Fibroblast of skin of left biceps (primary cell): ENCODE measurements at places on chromosomes 11 and 22.

DNA sequence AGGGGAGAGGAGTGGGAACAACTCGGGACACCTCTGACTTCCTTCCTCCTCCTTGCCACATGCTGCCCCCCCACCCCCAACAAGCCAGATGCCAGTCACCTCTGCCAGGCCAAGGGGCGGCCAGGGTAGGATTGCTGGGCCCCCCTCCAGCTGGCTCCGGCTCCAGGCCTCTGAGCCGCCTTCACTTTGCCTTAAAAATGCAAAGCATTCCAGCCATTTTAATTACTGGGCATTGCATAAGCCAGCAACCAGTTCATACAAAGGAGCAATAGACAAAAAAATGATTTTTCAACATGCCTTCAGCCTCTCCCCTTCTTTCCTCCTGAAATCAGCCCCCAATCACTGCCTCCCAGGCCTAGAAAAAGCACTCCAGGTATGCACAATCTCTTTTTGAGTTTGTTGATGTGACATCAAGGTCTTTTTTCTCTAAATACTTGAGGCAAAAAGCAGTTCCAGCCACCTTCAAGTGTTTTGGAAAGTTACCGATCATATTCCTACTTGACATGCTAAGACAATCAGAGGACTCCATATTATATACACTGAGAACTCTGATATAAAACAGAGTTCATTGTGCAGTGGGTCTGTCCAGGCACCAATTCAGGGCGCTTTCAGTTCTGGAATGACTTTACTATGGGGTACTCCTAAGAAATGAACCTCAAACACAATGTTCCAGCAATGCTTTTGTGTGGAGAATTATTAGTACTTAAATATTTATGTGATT is 12.4 kb upstream of the TIMP3 start:
- DNase-seq: peak; percentile 60

DNA sequence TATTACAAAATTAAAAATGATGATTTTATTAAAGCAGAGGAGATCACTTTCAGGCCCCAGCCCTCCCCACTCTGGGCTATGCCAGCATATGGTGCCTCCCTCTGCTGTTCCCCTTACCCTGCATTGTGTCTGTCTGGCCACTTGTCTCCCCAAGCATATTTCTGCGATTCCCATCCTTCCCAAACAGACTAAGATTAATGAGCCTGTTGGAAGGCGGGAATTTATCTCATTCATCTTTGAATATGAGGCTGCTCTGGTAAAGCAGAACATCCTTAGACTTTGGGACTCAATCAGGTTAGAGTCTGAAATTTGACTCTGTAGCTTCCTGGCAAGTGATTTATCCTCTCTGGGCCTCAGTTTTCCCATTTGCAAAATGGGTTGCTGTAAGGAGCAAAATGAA is 25.7 kb downstream of the AMPD3 start:
- no peak for DNase-seq

DNA sequence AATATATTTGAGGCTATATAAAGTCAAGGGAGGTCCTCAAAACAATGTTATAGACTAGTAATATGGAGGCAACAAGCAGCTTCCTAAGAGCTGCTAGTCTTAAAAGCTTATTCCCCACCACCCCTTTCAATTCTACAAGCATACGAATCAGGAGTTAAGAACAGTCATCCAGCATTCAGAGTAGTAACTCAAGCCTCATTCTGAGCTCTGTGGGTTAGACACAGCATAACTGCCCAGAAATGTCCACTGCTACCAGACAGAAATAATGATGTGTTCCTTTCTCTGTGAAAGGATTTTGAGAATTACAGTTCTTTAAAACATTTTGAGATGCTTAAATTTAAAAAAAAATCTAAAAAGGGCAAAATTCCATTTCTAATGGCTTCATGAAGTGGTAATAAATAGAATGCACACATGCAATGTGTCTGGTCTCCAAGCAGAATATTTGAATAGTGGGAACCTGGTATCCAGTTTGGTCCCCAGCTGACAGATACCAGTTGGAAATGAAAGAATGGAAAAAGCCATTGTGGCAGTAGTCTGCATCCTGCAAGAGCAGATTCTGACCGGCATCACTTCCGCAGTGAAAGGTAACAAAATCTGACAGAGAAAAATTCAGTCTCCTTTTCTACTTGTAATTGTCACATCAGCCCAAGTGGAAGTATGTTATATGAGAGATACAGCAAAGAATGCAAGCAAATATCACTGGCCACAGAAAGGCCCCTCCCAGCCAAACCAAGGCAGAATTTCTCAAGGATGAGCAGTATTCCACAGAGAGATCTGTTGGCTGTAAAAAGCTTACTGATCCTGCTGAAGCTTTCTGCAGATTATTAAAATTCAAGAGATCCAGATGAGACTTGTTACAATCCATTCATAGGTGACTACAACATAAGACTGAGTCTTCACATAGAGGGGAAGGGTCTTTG is 310.8 kb upstream of the PITPNB start:
- DNase-seq: peak; percentile 72

DNA sequence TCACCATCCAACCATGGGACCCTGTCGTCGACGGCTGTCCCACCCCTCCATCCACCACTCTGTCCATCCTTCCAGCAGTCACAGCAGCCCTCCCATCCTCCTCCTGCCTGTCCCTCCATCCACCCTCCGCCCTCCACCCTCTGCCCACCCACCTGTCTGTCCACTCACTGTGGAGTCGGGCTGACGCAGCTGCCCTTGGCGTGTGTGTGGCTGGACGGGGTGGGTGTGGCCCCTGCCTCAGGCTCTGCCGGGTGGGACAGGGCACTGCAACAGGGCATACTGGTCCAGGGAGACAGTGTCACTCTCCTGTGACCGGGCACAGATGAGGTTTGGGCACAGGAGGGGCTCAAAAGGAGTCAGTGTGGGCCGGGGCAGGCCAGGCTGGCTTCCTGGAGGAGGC is 1.9 kb downstream of the PKP3 start:
- no peak for DNase-seq

- DNase-seq: no peak
These were observed 310.1 kb downstream of the CADM1 start for GRCh38 chr11:115193914-115194801.

DNA sequence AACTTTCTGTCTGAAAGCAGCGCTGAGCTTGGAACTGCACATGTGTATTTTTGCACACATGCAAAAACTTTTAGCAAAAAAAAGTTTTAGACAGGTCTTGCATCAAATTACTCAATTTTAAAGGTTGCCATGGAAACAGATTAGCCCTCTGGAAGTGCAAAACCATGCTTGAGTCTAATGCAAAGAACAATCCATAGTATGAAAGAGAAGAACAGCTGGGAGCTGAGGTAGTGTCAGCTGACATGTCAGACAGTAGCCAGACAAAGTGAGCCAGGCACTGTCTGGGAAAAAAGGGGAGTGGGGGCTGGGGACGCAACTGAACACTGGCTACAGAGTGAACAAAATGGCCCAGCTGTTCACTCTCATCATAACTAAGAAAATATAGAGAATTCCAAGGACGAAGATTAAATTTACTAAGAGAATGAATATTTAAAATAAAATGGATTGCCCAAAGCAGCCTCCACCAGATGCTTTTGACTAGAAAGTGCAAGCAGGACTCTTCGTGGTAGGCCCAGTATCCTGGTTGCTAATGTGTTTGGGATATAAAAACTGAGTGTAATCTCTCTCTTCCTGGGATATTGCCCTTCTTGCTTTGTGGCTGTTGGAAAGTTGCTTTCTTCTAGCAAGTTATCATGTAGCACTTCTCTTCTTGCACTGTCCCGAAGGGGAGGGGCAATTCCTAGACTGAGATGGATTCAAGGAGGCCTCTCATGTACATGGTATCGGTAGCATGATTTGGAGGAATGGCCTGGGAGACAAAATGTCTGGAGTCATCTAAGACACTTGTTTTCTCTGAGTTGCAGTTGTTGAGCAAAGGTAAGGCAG is 434.1 kb upstream of the FAT3 start:
- DNase-seq: no peak

DNA sequence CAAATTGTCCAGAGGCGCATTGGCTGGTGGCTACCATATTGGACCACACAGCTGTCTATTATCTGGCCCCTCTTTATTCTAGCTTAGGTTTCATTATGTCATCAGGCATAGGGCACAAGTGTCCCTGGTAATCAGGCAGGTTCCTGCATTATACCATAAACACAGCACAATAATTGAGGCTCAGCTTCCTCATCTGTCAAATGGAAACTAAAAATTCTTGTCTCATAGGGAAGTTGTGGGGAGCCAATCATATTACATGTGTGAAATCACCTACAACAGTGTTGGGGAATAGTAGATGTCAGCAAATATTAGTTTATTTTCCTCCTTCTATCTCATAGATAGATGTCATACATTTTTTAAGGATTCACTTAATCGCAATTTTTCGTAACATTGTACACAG is 231.0 kb upstream of the SORL1-AS1 start:
- DNase-seq: no peak

DNA sequence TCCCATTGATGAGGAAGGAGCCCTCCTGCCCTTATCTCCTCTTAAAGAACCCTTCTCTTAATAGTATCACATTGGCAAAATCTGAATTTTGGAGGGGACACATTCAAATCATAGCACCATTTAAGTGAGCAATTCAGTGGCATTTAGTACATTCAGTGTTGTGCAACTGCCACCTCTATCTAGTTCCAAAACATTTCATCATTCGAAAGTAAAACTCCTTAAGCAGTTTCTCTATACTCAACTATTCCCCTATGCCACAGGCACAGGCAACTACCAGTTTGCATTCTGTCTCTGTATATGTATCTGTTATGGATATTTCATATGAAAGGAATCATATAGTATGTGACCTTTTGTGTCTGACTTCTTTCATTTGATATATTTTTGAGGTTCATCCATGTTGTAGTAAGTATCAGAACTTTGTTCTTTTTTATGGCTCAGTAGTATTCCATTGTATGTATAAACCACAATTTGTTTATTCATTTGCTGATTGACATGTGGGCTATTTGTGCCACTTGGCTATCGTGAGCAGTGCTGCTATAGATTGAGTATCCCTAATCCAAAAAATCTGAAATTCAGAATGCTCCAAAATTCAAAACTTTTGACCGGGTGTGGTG is 22.9 kb downstream of the FAR1 start:
- DNase-seq: no peak

DNA sequence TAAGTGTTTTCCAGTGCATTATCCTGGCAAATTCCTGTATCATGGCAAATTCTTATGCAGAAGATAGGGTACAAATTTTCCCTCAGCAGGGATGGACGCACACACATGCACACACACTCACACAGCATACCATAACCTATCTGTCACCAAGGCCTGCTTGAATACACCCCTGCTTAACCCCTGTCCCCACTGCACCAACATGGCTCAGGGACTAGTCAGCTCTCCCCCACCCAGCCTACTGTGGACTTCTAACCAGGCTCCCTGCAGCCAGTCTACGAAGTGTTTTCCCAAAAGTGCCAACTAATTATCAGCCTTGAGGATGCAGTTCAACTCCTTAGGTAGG is 63.1 kb downstream of the RAB30 start:
- no peak for DNase-seq

- no peak for DNase-seq
These were observed 55.0 kb upstream of the ZBTB44 start for GRCh38 chr11:130369713-130370112.

GRCh38 chr11:46389450-46390330 is 1.9 kb downstream of the CHRM4 start:
- DNase-seq: no peak

- no peak for DNase-seq
These were observed 195 bp upstream of the CREB3L1 start for GRCh38 chr11:46277313-46277621.
